ENCODE measurements at places on chromosomes 12 and 14.

DNA sequence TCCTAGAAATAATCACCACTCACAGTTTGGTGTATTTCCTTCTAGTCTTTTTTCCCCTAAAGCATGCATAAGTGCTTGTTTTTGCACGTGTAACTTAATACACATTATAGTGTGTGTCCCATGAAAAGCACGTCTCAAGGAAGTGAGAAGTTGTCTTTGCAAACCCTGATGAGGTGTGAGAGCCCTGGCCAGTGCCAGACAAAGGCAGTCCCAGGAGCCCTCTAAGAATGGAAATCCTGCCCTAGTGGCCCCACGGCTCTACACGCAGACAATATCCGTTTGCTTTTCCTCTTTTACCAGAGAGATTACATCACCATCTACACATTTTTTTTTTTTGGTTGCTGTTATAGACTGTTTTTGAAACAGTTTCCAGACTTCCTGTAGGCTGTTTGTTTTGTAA lies 85.5 kb upstream of the FZD10 start:
- DNase-seq = no peak

DNA sequence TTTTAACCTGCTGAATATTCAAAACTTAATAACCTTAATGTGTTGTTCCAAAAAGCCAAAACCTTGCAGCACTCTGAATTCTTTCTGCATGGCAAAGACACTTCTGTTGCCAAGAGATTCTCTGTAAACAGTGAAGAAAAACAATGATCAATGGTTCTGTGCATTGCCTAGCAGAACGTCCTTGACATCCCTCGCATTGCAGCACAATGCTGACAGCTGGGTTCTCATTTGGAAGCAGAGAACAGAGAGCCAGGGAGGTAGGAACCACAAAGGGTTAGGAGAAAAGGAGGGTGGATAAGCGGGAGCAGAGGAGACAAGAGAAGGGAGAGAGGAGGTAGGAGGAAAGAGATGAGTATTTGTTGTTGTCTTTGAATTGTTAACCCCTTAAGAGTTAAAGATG lies 501.1 kb downstream of the NAV3 start:
- no peak for DNase-seq

GRCh38 chr12:128266541-128267130 lies 334 bp upstream of the TMEM132C start:
- DNase-seq = no peak

DNA sequence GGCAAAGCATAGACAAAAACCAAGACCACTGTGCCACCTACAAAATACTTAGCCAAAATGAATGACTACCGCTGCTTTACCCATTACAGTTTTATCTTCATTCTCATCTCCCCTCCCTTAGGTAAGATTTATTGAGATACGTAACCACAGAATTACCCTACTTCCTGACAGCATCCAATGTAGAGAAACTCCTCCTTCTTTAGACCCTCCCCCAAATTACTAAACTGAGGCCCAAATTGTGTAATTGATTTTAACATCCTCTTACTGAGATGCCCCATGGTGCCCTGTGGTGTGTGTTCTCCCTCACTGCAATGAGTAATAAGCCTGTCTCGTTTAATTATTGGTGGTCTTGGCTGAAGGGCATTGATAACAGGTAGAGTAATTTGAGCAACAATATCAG lies 19.1 kb downstream of the VRK1 start:
- DNase-seq = no peak

- DNase-seq = no peak
Observed at GRCh38 chr12:63093711-63094110, 57.3 kb downstream of the AVPR1A start.

GRCh38 chr12:132071830-132072384 lies 72.2 kb downstream of the DDX51 start:
- DNase-seq = no peak

- DNase-seq = no peak
Observed at GRCh38 chr12:110766311-110767154, 23.8 kb upstream of the PPP1CC start.

DNA sequence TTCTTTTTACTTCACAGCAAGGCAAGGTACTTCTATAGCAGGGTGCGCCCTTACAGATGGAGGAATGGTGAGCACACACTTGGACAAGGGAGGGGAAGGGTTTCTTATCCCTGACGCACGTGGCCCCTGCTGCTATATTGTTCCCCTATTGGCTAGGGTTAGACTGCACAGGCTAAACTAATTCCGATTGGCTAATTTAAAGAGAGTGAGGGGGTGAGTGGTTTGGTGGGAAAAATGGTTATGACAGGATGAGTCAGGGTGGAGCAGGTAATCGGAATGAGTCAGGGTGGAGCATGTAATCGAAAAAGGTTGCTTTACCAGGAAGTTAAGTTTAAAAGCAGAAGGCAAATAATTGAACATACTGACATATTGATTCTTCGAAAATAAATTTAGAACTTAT lies 23.7 kb upstream of the RAB21 start:
- no peak for DNase-seq

DNA sequence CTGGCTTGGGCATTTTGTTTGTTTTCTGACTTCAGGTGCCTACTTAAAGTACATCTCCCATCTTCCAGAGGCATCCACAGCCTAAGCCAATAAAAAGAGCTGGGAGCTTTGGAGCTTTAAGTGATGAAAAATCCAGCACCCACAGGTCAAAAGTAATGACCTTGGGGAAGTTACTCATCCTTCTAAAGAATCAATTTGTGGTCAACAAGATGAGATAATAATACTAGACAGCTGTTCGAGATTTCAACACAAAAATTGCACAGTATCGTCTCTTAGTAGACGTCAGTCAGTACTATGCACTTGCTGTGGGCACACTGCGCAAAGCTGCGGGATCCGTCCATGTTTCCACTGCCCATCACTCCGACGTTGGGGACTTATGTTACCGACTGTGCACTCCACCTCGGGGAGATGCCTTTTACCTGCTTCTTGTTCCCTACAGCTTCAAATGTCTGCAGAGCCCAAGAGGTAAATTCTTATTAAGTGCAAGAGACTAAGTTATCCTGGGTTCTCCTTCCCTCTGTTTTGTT lies 1.3 kb downstream of the ST8SIA1 start:
- no peak for DNase-seq

GRCh38 chr12:54641554-54641953 lies 6.6 kb downstream of the DCD start:
- DNase-seq = no peak

DNA sequence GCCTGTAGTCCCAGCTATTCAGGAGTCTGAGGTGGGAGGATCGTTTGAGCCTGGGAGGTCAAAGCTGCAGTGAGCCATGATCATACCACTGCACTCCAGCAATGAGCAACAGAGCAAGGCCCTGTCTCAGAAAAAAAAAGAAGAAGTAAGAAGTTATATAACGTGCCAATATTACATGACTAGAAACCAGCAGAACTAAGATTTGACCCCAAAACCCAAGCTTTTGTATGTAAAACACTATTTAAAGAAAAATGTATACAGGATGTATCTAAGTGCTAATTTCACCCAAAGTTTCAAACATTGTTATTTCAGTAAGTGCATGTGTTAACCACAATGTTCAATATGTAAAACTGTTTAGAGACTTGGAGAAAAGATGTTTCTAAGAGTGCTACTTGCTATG lies 94.7 kb downstream of the SLC5A8 start:
- DNase-seq = no peak

Data from caudate nucleus (tissue), 63 donors.